ENCODE measurements at places on chromosomes 3 and 15. TPM values are rescaled to one million over a fixed set of nuclear protein-coding genes. Genes with fewer than 3 reads are reported as not detected.

Gene MST1R
- total RNA-seq = 6.9 TPM

Gene IL17RE
- 1.1 TPM for total RNA-seq

Gene INSYN1
- 1.5 TPM for total RNA-seq

Gene IL5RA
- total RNA-seq = not detected

Gene AQP9
- total RNA-seq = not detected

Gene IL16
- 0.25 TPM for total RNA-seq

Gene SNX22
- 0.90 TPM for total RNA-seq

Gene VIPR1
- 0.63 TPM for total RNA-seq

Gene TMC3
- total RNA-seq = not detected

Gene SH2D7
- total RNA-seq = not detected

Gene ATP2C1
- total RNA-seq = 32.3 TPM

Gene GASK1A
- not detected for total RNA-seq

Gene OCA2
- total RNA-seq = 0.12 TPM

Gene ESYT3
- 1.1 TPM for total RNA-seq

Gene AHSG
- not detected for total RNA-seq

Gene GRIP2
- total RNA-seq = 1.9 TPM

Gene B3GNT5
- total RNA-seq = 29.3 TPM

Gene LMAN1L
- not detected for total RNA-seq

Gene GABRA5
- 131 TPM for total RNA-seq

Gene ERICH6
- not detected for total RNA-seq

Gene ATP8B4
- 0.69 TPM for total RNA-seq

Gene TRPM1
- not detected for total RNA-seq

Gene SEMA3F
- total RNA-seq = 10.6 TPM

Gene SKIC8
- 84.0 TPM for total RNA-seq

Gene FOXP1
- 10.2 TPM for total RNA-seq

Gene CALML4
- total RNA-seq = 9.3 TPM

Gene SAMD7
- not detected for total RNA-seq

Gene SCAANT1
- total RNA-seq = not detected

Gene ETV5
- 30.2 TPM for total RNA-seq

Gene SMCO1
- 0.03 TPM for total RNA-seq

Gene TRH
- not detected for total RNA-seq

Gene STAC
- total RNA-seq = 2.5 TPM

Gene JMJD7
- total RNA-seq = 3.5 TPM

Gene CDC25A
- 8.8 TPM for total RNA-seq

Gene AADACL2
- total RNA-seq = not detected

Gene TLR9
- 0.05 TPM for total RNA-seq

Gene SKIL
- 23.9 TPM for total RNA-seq

Gene SCN11A
- not detected for total RNA-seq

Gene PRTG
- total RNA-seq = 11.0 TPM

Gene NEK10
- 0.88 TPM for total RNA-seq

Gene TRIM71
- not detected for total RNA-seq

Gene SLC9C1
- total RNA-seq = not detected

Gene ADPRH
- total RNA-seq = 2.8 TPM

Gene GPR62
- total RNA-seq = not detected

Gene DNAJB8
- not detected for total RNA-seq

Gene RTP4
- total RNA-seq = not detected

Gene XYLB
- total RNA-seq = 4.3 TPM

Gene CLDN18
- total RNA-seq = not detected

Gene CCDC33
- 7.3 TPM for total RNA-seq

Gene KCNH8
- not detected for total RNA-seq

Gene POC1A
- total RNA-seq = 19.1 TPM

Gene GOLGA8G
- total RNA-seq = not detected

Gene MYH15
- total RNA-seq = 0.18 TPM

Gene ARNT2
- 18.7 TPM for total RNA-seq
